ENCODE measurements at places on chromosomes 2 and 18.
A peak's percentile ranks its signal among the peaks of the same experiment; 100 is the strongest.

- DNase-seq = peak; percentile 63
These were observed 265.3 kb upstream of the PKDCC start for GRCh38 chr2:41782306-41783158.

- DNase-seq = no peak
These were observed 25.2 kb downstream of the FBXO36 start for GRCh38 chr2:229947544-229947943.

GRCh38 chr2:20551260-20551944 lies 99.5 kb downstream of the HS1BP3 start:
- no peak for DNase-seq

GRCh38 chr18:32612651-32613050 lies 142.0 kb upstream of the GAREM1 start:
- DNase-seq = peak; percentile 55

DNA sequence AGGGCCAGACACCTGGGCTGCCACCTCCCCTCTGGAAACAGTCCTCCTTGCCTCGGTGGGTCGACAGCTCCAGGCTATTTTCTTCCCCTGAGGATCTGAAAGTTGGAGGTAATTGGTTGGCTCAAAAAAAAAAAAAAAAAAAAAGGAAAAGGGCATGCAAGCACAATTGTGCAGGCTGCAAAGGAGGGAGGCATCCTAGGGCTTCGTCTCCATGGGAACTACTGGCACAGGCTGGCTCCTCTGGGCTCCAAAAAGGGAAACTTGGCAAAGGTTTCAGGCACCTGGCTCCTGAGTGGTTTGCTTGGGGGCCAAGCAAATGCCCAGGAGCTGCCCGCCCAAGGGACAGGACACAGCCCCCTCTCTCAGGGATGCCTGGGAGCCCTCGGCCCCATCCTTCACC lies 1.1 kb upstream of the KCNIP3 start:
- DNase-seq = peak; percentile 87

DNA sequence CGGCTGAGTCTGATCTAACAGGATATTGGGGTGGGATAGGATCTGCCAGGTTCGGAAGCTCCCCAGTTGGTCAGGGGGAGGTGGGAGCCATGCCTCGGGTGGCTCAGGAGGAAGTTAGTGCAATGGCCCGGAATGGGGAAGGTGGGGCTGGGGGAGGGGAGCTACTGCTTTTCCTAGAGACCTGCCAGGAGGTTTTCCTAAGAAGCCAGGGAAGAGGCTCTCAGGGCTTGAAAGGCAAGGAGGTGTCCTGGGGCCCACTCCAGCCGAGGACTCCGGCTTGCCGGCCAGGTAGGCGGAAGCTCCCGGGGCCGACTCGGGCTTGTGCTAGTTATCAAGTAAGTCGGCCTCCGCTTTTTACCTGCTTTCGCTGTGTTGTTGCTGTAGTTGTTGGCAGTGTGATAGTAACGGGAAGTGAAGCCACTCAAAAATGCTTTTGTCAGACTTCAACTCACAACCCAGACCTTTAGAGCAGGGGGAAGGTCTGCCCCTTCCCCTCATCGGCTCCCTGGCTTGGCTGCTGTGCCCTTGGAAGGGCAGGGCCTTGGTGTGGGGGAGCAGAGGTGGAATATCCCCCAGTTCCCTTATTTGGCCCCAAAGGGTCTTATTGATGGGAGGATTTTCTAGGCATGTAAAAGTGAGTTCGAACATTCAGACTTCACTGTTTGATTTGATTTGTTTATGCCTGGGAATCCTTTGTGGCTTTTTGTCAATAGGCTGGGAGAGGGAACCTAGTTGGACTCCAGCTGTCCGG lies 5.4 kb downstream of the GDF7 start:
- no peak for DNase-seq

DNA sequence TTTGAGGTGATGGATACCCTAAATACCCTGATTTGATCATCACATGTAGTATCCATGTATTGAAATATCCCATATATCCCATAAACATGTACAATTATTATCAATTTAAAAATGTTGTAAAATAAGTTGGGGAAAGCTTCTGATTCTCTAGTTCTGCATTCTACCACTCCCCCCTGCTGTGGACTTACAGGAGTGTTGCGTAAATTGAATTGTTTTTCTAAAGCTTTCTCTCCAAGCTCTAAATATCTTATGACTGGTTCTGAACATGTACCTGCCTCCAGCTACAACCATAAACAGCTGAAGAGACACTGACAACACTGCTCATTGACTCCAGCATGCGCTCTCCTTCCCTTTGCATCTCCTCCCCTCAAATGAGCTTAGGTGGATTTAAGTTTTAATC lies 145.2 kb downstream of the MGAT5 start:
- no peak for DNase-seq

GRCh38 chr2:46157072-46157965 lies 139.9 kb upstream of the EPAS1 start:
- no peak for DNase-seq

DNA sequence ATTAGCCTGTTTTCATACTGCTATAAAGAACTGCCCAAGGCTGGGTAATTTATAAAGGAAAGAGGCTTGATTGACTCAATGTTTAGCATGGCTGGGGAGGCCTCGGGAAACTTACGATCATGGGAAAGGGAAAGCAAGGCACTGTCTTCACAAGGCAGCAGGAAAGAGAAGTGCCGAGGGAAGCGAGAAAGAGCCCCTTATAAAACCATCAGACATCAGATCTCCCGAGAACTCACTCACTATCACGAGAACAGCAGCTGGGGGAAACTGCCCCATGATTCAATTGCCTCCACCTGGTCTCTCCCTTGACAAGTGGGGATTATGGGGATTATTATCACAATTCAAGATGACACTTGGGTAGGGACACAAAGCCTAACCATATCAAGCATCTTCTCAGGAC lies 23.3 kb downstream of the RHOB start:
- DNase-seq = no peak

- DNase-seq = no peak
These were observed 47.1 kb downstream of the KCNIP3 start for GRCh38 chr2:95344215-95344583.

GRCh38 chr2:58860586-58860985 lies 619.5 kb upstream of the FANCL start:
- no peak for DNase-seq

DNA sequence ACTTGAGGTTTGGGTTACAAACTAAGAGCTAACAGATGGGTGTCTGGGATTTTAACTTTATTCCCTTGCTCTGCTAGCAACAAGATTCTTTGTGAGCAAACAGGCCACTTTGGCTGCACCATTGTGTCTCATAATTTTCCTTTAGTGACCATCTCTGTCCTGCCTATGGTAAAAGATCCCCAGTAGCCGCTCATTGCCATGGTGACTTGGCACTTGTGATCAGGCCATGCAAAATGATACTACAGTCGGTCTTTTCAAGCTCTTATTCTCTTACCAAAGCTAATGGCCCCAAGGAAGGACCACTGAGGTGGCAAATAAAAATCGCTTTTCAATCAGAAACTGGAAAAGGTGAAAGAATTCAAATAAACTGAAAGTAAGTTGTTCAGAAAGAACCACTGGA lies 836.9 kb downstream of the MBD2 start:
- no peak for DNase-seq

DNA sequence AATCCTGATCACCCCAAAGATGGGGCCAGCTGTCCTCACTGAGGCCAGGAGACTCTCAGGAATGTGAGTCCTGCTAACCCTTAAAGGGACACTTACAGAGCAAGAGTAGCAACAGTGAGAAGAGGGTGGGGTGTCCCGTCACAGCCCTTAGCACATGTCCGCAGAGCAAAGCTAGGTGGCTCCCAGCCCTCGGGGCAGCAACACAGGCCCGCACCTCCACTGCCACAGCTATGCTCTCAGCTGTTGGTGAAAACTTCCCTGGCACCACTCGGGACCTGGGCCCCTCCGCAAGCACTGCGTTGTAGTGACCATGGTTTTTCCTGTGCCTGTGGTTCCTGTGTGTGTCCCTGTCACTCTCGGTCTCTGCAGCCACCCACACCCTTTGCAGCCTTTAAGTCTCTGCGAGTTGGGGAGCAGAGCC lies 76.4 kb upstream of the UXS1 start:
- no peak for DNase-seq

GRCh38 chr18:44811572-44812125 lies 131.0 kb downstream of the SETBP1 start:
- no peak for DNase-seq

DNA sequence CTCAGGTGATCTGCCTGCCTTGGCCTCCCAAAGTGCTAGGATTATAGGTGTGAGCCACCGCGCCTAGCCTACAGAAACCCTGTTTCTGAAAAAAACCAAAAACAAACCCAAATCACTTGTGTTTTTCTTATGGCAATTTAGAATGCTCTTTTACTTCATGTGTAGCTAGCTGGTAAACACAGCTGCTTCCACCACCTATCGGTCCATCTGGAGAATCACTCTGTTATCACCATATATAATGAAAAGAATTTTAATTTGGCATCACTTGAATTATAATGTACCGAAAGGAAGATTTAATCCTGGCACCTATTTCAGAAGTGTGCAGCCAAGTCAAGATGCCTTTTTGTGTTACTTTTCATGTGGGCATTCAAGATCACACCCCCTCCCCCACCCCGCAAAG lies 86.5 kb upstream of the ITGB6 start:
- DNase-seq = no peak

DNA sequence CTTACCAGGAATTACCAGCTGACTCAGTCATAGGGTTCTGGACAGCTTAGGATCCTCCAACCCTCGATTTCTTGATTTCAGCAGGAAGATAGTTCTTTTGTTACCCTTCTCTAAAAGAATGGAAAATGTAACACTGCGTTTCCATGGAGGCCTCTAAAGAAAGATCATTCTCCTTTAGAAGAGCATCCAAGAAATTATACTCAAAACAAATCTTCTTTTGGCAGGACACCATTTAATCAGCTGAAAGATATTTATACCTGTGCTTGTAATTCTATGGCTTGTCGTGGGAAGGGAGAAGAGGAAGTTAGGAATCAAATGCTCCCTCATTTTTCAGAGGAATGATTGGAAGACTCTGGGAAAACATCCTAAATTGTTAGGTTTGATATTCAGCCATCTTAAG lies 130.5 kb downstream of the RAB3GAP1 start:
- no peak for DNase-seq

DNA sequence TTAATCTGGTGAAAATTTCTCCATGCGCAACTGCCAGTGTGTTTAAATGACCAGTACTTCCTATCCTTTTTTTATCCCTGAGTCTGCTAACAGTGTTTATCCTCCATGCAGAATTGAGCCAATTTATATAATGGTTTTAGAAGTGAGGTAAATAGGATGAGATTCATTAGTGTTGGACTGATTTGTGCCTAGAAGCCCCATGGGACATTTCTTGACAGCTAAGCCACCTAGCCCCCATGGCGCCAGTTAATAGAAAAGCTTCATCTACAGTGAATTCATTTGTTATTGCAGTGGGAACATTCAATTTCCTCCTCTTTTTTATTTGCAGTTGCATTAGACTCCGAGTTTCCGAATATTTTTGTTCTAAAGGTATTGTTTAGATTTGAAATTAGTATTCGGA lies 175.6 kb downstream of the ARL6IP6 start:
- DNase-seq = no peak

DNA sequence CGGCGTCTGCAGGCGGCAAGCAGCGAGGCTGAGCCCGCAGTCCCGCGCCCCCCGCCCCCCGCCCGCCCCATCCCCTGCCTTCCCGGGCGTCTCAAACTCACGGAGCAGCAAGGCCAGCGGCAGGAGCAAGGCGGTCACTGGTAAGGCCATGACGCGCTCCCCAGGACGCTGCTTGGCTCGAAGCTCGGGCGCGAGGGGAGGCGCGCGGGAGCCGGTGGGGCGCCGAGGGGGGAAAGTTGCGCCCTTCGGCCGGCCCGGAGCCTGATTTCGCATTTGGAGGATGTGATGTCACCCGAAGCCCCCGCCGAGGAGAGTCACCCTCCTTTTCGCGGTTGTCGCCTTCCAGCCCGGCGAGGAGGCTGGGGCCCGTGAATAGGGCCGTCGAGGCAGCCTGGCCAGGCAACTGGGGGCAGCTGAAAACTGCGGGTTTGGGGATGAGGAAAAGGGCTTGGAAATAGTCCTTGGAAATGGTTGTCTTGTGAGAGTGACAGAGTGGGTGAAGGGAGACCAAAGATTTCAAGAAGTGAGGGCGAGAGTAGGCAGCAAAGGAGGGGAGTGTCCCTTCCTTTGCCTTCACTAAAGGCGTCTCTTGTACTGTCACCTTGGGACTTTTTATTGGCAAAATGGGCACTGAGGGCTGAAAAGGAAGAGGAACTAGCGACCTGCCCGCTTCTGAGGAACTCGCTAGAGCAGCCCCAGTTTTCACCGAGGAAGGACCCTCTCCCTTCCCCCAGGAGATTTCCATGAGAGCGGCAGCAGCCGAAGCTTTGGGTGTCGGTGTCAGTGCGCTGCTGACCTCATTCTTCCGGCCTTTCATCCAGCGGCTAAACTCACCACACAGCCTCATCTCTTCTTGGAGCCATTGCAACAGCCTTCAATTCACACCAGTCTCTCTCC lies at the start of gene CD8A:
CD8A (minus strand) TSS at position 238 of the 897 bp plus-strand sequence; CDS start at position 150, 88 bp downstream.
- DNase-seq = no peak

- no peak for DNase-seq
These were observed 23.4 kb downstream of the ZAP70 start for GRCh38 chr2:97736608-97737330.

GRCh38 chr18:58446391-58447060 lies 182.4 kb downstream of the ALPK2 start:
- DNase-seq = no peak

DNA sequence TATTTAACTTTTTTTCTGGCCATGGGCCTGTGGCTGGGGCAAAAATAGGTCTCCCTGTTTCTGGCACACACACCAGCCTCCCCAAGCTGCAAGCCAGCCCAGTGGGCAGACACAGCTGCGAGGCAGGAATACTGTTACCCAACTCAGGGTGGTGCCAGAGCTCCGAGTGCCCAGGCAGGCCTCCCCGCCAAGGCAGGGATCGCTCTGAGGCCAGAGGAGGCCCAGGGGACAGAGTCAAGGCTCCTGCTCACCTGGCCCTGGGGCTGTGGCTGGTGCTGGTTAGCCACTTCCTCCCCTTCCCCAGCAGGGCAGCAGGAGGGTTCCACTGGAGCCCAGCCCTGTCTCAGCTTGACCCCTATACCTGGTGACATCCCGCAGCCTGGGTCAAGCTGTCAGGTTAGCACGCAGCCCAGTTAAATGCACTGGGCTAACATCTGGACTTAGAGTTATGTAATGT lies 67.1 kb upstream of the EPAS1 start:
- no peak for DNase-seq

GRCh38 chr18:72612894-72613533 lies 68.9 kb upstream of the CBLN2 start:
- no peak for DNase-seq

DNA sequence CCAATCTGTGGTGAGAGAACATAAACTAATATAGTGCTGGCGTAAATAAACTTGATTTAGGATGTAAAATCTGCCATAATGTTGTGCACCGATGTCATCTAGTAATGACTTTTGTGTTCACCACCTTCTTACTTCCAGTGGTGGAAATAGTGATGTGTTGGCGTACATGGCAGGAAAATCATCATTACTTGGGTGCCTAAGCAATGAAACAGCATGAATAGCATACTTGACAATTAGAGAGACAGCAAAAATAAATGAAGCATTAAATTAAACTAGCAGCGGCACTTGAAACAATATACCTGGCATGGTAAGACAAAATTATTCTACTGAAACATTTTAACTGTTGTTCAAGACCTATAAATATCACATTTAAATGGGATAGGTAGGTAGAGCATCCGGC lies 73.2 kb upstream of the DSC1 start:
- DNase-seq = no peak
